Fibroblast of the aortic adventitia (primary cell): ENCODE measurements at places on chromosomes 16 and 17.
A peak's percentile ranks its signal among the peaks of the same experiment; 100 is the strongest.

GRCh38 chr16:3485821-3486505 is 9.3 kb downstream of the C16orf90 start:
- DNase-seq: no peak

- no peak for DNase-seq
These were observed 14.1 kb downstream of the RPA1 start for GRCh38 chr17:1843947-1844346.

DNA sequence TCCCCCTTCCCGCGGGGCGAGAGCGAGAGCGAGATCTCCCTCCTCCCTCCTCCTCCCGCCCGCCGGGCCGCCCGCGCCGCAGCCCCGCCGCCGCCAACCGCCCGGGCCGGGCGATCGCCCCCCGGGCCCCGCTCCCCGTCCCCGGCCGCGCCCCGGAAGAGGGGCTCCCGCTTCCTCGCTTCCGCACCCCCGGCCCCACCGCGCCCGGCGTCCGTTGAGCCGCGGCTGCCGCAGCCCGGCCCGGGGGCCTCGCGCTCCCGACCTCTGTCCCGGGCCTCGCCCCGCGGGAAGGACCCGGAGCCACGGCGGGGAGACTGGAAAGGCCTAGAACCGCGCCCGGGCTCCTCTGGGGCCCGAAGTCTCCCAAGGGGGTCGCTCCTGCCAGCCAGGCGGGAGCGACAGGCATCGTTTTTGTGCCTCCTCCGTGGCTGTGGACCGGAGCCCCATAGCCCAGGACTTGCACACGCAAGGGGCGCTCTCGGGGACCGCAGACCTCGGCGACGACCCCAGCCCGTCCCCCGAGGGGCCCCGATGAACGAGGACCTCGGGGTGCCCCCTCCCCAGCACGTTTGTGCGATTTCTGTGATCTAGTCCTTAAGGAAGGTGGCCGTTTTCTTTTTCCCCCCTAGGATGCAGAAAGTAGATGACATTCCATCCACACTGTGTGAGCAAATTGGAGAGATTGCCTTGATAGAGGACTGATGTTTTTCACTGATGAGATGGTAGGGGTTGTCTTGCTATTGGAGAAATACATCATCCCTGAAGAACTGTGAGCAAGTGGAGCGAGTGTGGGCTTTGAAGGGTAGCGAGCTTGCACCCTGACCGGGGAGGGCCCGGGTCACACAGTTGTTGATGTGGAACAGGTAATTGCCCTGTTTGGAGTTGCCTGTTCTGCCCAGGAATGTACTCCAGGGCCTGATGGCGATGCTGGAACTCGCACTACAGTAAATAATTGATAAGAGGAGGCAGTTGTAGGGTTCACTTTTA is 611 bp downstream of the BANP start:
- peak; percentile 34 for DNase-seq

GRCh38 chr17:1948517-1948825 is 76.7 kb downstream of the RTN4RL1 start:
- no peak for DNase-seq

- no peak for DNase-seq
These were observed 3.7 kb upstream of the USP32 start for GRCh38 chr17:60395508-60396065.

GRCh38 chr17:41518789-41519449 is at the start of gene KRT15:
TSS of gene KRT15 (minus strand) at chr17:41518890. CDS start at chr17:41518827, 63 bp downstream.
- DNase-seq: peak; percentile 34

GRCh38 chr16:728131-728889 is 1.4 kb downstream of the HAGHL start:
- peak; percentile 63 for DNase-seq

DNA sequence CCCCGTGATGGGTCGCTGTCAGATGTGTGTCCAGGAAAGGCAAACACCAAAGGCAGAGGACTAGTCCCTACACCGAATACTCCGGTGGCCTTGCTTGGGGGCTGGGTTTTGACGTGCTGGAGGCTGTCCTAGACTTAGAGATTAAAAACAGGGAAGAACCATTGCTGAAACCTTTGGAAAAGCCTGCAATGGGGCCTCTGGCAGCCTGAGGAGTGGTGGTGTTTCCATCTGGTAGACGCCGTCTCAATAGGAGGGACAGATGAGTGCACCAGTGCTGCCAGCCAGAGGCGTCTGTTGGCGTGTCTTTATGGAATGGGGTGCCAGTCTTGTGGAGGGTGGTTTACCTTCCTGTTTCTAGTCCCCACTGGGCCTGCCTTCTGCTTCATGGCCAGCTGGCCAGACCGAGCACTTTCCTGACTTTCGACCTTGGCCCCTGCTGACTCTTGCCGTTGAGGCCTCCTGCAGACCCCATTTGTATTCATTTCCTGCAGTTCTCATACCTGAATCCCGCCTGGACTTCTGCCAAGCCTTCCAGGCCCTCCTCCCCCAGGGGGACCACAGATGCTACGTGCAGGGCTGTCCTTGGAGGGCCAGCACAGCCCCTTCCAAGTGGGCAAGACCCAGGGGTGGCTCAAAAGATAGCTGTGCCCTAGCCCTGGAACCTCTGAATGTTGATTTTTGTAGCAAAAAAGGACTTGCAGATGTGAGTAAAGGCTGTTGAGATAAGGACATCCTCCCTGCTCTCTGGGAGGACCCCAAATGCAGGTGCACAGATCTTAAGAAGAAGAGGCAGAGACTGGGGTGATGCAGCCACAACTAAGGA is 1.9 kb upstream of the DNASE1 start:
- DNase-seq: no peak

GRCh38 chr17:57861790-57862693 is 12.2 kb upstream of the MRPS23 start:
- peak; percentile 37 for DNase-seq

DNA sequence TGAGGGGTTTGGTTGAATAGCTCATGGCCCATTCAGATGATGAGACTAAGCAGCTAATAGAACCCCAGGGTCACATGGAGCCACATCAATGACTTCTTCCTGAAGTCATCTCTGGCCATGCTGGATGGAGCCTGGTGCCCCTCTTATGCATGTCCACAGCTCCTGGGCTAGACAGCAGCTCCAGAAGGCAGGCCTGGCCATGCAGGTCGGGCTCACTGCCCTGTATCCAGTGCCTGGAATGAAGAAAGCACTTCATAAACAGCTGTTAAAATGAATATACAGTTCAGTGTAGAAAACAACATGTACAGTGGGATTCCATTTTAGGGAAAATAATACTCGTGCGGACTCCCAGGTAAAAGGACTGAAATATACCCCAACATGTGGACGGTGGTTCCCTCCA is 73.9 kb downstream of the GNAO1 start:
- DNase-seq: no peak

DNA sequence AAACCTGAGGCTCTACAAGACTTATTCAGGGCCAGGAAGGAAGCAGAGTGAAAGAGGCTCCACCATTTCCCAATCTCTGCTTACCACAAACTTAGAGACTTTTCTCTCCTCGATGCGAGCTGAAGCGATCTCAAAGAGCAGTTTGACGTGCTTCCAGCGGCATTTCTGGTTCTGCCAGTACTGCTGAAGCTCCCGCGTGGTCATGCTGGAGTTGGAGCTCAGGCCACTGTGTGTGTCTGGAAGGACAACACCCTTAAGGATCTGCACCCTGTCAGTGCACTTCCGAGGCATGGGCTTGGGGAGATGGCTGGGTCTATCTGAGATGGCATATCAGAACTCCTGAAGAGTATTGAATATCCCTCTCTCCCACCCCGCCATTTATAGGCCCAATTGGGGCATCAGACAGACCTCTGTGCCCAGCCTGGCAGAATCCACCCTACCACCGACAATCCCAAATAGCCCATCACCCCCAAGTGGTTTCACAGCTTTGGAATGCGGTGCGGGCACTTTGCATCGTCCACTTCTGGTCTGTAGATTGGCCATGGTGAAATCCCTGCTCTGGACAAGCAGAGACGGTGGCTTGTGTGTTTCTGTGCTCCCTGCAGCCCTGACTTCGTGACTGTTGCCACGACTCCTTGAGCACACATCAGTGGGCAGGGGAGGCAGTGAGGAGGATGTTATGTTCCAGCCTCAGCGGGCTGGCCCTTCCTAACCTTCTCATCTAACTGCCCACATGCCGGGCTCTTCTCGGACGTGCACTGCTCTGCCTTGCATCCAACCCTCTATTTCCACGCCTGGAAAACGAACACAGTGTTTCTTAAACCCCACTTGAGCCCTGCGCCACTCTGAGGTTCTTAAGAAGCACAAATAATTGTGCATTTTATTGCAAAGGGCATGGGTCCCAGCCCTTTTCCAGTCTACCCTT is 5.2 kb downstream of the SNX20 start:
- DNase-seq: no peak

DNA sequence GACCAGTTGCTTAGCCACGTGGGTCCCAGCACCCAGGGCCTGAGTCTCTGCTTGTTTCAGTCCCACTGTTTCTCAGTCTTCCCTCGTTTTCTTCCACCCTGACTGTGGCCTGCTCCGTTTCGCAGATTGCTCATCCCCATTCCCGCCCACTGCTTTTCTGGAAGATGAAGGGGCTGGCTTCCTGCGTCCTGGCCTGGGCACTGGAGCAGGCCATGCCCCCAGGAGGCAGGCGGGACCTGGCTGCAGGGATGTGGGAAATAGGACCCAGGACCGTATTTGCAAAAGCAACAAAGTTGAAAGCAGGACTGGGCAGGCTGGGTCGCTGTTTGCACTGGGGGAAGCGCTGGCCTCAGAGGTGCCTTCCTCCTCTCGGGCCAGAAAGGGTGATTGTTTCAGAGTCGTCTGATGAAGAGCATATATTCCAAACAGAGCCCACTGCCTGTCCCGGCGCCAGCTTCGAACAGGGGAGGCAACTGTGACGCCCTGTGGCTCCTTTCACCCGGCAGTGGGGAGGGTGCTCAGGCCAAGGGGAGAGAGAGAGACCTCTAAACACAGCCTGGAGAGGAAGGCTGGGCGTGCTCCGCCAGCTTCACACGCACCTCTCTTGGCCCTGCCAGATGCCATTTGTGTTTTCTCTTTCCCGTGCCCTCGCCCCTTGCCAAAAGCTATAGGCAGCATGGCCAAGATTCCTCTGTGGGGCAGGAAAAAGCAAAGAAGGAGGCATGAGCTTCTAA is 108.6 kb downstream of the CMIP start:
- DNase-seq: peak; percentile 16

DNA sequence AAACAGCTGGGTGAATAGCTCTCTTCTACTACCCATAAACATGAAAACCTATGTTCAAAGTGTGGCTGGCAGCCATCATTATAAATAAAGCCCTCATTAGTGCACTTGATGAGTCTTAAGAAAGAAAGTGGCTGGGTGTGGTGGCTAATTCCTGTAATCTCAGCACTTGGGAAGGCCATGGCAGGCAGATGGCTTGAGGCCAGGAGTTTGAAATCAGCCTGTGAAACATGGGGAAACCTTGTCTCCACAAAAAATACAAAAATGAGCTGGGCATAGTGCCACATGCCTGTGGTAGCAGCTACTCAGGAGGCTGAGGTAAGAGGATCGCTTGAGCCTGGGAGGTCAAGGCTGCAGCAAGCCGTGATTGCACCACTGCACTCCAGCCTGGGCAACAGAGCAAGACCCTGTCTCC is 28.3 kb upstream of the APPBP2 start:
- peak; percentile 98 for DNase-seq

- DNase-seq: peak; percentile 29
These were observed 32.3 kb downstream of the BRCA1 start for GRCh38 chr17:43092901-43093300.

GRCh38 chr17:74430385-74430705 is 1.5 kb upstream of the GPRC5C start:
- no peak for DNase-seq

- peak; percentile 48 for DNase-seq
These were observed 113.2 kb downstream of the PHKB start for GRCh38 chr16:47574091-47575054.

GRCh38 chr17:29848737-29849136 is 81.3 kb downstream of the SSH2 start:
- no peak for DNase-seq

- DNase-seq: no peak
These were observed 28.5 kb downstream of the IL21R start for GRCh38 chr16:27430512-27430911.

DNA sequence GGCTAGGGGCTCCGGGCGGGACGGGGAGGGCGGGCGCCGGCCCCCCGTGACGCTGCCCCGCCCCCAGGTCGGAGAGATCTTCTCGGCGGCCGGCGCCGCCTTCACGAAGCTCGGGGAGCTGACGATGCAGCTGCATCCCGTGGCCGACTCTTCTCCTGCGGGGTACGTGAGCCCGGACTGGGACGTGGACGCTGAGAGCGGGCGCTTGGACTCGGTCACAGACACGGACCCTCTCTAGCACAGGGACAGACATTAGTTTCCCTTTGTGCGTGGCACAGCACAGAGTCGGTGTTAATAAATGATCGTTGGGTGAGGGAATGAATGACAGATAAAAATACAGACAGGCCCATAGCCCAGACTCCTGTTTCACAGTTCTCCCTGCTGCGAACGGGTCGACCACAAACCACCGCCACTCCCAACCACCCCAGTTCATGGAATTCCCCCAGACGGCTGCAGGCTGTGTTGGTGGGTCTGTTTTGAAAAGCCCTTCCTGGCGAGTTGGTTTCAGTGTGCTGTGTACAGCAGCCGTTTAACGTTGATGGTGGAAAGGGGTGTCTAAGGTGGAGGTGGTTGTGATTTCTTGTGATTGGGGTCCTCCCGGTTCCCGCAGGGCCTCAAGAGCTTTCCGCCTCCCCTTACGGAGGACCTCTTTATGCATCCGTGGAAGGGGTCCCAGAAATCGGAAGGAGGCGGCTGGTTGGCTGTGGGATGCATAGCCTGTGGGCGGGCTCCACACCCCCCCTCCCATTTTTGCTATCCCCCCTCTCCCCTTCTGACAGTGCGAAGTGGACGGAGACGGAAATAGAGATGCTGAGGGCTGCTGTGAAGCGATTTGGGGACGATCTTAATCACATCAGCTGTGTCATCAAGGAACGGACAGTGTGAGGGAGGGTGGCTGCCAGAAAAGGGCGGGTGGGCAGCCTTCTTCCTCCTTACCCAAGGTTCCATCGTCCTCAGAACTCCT is 2.9 kb downstream of the RNASEK start:
- peak; percentile 61 for DNase-seq

DNA sequence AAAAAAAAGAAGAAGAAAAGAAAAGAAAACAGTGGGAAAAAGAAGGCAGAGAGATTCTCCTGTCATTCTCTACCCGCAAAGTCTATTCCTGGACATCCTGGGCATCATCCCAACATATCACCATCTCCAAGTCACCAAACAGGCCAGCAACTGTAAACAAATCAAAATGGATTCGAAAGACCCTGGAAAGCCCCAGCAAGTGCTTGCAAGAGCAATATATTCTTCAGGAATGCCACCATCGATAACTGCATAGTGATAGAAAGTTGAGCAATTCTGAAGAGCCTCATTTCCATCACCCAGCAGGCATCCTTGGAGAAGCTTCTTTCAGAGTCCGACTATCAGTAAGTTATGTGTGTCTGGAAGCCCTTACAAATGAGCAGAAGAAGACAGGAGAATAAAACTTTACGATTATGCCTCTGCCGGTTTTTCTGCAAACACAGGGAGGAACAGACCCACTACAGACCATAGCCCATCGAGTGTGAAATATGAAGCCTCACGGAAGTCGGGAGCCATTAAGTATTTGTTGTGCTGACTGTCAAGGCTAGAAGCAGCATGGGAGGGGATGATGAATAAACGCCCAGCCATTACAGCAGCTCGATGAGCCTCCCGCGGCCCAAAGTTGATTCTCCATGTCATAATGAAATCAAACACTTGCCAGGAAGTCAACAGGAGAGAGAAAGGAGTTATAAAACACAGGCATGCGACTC is 64.5 kb upstream of the SEC14L1 start:
- DNase-seq: no peak

GRCh38 chr17:27862004-27862403 is 31.2 kb downstream of the LYRM9 start:
- DNase-seq: no peak
